ENCODE measurements at places on chromosomes 12 and 14. TPM values are rescaled to one million over a fixed set of nuclear protein-coding genes. Genes with fewer than 3 reads are reported as not detected.

ESR2 gene
- total RNA-seq = 0.08 TPM

DNA sequence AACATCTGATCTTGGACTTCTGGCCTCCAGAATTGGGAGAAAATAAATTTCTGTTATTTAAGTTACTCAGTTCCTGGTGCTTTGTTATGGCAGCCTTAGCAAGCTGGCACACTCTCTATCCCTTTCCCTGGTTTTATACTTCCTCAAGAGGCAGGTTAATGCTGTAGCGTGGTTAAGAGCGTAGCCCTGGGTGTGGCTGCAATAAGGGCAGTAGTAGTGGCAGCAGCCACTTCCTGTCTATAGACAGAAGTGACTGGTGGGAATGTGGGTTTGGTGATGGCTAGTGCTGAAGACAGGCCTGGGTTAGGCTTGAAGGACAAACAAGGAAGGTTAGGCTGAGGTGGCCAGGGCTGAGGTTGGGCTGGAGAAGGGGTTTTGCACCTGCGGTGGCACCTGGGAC, 3.6 kb upstream of the LGALS3 start:
- H3K27me3 ChIP-seq = peaks cover 39% of the 10 kb centered on the region
- no peaks in the 10 kb centered on the region for H3K36me3 ChIP-seq
- DNase-seq = no peak
- H3K4me3 ChIP-seq = no peak overlapping the region
- H3K4me1 ChIP-seq = 0 out of 2 replicates have a peak, but pooled peaks cover 2% of the 10 kb centered on the region

DNA sequence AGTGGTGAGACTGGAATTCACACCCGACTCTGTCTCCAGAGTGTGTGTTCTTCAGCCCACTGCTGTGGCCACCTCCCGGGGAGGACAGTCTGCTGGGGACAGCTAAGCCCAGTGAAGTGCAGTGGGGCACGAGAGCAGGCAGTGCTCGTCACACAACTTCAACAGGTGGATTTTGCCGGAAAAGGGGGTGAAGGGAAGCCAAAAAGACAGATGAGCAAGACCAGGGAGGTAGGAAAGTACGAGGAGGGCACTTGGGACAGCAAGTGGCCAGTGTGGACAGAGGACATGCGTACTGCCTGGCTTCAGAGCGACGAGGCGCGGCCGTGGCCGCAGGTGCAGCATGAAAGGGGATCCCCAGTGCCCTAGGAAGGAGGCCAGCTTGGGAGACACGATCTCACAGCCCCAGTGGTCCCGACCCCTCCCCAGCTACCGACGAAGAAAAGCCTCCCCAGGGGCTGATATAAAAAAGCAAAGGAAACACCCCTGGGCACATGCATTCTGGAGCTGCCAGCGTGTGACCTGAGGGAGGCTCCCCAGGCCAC, 96.1 kb downstream of the FBXL14 start:
- DNase-seq = no peak
- no peak overlapping the region for H3K27ac ChIP-seq
- no peaks in the 10 kb centered on the region for H3K4me1 ChIP-seq
- H3K27me3 ChIP-seq = no peaks in the 10 kb centered on the region
- no peaks in the 10 kb centered on the region for H3K36me3 ChIP-seq
- no peak overlapping the region for H3K4me3 ChIP-seq

DNA sequence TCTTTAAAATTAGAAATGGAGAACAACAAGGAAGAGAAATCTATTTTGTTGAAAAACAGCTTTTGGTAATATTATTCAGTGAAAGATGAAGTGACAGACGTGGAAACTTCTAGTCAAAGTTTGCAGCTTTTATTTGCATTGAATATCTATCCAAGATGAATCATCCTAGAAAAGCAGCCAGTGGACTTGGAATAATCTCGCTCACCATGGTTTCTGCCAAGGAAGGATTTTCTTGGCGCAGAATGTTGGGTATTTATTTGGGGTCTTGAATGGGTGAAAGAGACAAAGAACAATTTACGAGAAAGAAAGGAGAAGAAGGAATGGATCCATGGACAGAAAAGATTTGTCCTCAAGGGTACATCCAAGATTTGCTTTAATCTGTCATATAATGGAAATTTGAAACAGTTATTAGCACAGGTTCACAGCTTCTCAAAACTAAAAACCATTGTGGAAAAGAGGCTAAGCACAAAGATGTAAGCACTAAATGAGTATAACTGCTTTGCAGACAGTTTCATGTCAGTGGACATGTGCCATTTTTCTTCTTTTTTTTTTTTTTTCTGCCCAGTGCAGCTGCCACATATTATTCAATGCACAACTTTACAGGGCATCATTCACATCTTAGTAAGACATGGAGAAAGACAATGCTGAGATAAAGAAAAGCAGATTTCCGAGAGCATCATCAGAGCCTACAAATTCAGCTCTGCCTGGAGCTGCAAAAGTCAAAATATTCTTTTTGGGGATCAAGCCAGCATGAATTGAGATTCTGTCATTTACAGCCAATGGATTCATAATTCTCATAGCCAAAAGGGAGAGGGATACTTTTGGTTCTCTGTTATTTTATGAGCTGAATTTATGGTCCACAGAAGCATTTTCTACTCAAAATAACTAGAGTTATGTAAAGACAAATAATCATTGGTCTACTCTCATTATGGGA, 333.7 kb downstream of the DAD1 start:
- H3K4me1 ChIP-seq = no peaks in the 10 kb centered on the region
- H3K27ac ChIP-seq = no peak overlapping the region
- H3K36me3 ChIP-seq = no peaks in the 10 kb centered on the region
- H3K4me3 ChIP-seq = no peak overlapping the region
- no peaks in the 10 kb centered on the region for H3K27me3 ChIP-seq

GRCh38 chr12:88153959-88154358, 11.9 kb downstream of the TMTC3 start:
- H3K4me3 ChIP-seq = no peak overlapping the region
- peaks cover 34% of the 10 kb centered on the region for H3K4me1 ChIP-seq
- no peak for DNase-seq
- no peaks in the 10 kb centered on the region for H3K36me3 ChIP-seq
- no peak overlapping the region for H3K27ac ChIP-seq

DNA sequence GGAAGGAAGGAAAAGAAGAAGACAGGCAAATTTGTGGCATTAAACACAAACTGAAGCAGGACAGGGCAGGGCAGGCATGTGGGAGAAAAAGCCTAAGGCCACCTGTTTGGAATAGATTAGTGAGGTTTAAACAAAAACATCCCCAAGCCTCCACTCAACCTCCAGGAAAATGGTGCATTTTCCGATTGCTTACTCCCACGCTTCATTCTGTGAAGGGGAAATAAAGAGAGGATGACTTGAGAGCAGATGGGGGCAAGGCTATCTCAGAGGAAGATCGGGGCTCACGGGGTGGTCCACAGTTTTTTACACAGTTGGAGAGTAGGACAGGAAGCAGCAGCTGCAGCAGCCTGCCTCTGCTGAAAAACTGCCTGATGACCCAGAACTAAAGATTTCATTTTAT, 250.9 kb downstream of the DUSP6 start:
- H3K27ac ChIP-seq = no peak overlapping the region
- no peak overlapping the region for H3K4me3 ChIP-seq
- no peaks in the 10 kb centered on the region for H3K27me3 ChIP-seq
- H3K4me1 ChIP-seq = peaks cover 49% of the 10 kb centered on the region
- DNase-seq = no peak

DNA sequence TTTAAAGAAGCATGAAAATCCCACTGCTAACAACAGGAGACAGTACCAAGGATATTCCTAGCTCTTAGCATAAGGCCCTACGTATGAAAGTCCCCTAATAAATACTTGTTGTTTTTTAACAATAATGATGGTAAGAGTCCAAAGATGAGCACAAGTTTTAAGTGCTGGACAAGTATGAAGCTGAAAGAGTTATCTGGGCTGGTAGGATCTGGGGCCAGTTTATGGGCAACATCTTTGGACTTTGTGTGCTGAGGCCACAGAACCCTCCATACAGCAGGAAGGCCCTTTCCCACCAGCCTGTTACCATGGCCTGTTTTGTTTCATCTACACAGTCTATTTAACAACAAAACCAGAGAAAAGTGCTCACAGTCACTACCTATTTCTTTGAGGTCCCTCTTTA, 12.5 kb upstream of the PLXNC1 start:
- no peak overlapping the region for H3K4me3 ChIP-seq
- DNase-seq = no peak
- H3K36me3 ChIP-seq = no peaks in the 10 kb centered on the region
- H3K27ac ChIP-seq = no peak overlapping the region
- H3K27me3 ChIP-seq = no peaks in the 10 kb centered on the region

- DNase-seq = no peak
- H3K36me3 ChIP-seq = no peaks in the 10 kb centered on the region
- no peak overlapping the region for H3K27ac ChIP-seq
- H3K4me3 ChIP-seq = no peak overlapping the region
- no peaks in the 10 kb centered on the region for H3K27me3 ChIP-seq
These were observed 72.7 kb downstream of the RIN3 start for GRCh38 chr14:92585981-92586937.

CLEC9A gene
- not detected for total RNA-seq

DNA sequence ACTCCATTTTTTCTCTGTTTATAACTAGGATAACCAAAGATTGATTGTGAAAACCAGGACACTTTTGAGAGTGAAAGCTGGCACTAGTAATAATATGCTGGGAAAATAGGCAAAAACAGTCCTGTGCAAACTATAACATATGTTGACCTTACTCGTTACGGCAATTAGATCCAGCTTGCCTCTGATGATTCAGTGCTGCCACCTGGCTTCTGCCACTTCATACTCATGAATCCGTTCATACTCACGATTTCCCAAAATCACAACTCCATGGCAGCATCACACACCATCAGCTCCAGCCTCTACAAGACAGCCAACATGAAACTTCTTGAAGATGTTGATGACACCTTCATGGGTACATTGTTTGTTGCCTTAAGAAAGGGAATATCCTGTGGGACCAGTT, 49.1 kb upstream of the CAND1 start:
- no peak overlapping the region for H3K27ac ChIP-seq
- DNase-seq = peak; percentile 48
- no peak overlapping the region for H3K4me3 ChIP-seq
- no peaks in the 10 kb centered on the region for H3K27me3 ChIP-seq
- H3K36me3 ChIP-seq = no peaks in the 10 kb centered on the region

CIROP gene
- not detected for total RNA-seq
